ENCODE measurements at places on chromosomes 7 and 10.

- no peak for DNase-seq
Observed at GRCh38 chr7:124738639-124739038, 27.0 kb downstream of the GPR37 start.

- no peak for DNase-seq
Observed at GRCh38 chr7:92813390-92814024, 22.9 kb downstream of the CDK6 start.

DNA sequence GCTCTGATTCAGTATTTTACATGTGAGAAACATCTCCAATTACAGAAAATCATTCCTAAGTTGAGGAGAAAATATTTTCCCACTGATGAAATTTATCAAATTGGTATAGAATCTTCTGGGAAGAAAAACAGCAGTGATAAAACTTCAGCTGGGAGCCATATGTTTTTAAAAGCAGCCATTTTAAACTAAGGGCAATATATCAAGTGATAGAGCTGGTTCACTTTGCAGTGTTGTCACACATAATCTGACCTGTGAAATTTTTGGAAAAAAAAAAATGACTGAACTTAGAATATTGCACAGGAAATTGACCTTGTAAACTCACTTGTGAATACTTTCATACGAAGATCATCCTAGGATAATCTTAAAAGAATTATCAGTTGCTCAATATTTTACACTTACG is 10.5 kb upstream of the EZH2 start:
- no peak for DNase-seq

- DNase-seq, result no peak
Observed at GRCh38 chr10:15725603-15726002, 5.9 kb upstream of the ITGA8 start.

DNA sequence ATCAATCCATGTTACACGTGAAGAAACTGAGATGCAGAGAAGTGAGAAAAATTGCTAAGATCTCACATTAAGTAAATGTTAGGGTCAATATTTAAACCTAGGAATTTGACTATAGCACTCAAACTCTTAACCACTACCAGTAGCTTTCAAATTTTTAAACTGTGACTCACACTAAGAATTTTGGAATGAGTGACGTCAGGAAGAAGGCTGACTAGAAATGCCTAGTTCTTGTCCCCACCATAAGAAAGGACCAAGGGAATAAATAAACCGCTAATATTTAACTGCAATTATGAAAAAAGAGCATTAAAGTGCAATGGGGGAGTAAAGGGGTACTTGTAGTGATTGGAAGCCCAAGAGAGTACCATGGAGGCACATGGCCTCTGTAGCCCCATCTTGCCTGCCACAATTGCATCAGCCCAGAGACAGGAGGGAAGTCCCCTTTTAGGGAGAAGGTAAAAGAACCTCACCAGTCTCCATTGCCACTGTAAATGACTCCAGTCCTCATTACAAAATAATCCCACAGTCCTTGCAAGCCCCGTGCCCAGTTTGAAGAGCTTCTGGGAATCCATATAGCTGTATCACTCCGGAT is 3.5 kb upstream of the AKR1B1 start:
- DNase-seq, result no peak

DNA sequence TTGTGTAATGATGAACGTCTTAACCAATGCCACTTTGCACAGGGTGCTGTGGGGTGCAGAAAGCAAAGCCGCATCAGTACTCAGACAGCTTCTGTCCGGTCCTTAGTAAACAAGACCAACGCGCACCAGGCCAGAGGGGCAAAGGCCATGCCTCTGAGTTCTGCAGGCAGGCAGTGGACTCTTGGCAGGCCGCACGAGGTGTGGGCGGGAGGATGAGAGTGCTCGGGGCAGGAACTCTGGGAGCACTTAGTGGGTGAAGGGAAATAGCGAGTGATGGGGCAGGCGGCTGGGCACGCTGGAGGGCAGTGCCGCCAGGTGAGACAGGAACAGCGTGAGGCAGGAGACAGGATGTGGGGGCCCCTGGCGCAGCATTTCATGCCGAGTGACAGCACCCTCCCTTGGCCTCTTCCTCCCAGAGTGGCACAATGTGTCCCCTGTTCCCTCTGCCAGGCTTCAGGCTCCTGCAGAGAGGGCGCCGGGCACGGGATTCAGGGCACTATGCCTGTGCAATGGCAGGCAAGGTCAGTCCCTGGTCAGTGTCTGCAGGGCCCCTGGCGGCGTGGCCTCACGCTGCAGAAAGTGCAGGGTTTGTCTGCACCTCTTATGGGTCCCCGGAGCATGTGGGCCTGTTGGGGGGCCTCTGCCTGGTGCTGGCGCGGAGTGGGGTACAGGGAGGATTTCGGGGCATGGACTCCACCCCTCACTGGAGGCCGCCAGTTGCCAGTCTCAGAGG is 60.4 kb downstream of the VIPR2 start:
- DNase-seq, result no peak

GRCh38 chr7:27116031-27116961 is 13.8 kb upstream of the HOXA2 start:
- DNase-seq, result no peak

GRCh38 chr10:23079700-23080099 is 15.7 kb upstream of the MSRB2 start:
- DNase-seq, result no peak

GRCh38 chr10:103720328-103720963 is 134.9 kb downstream of the SH3PXD2A start:
- no peak for DNase-seq

DNA sequence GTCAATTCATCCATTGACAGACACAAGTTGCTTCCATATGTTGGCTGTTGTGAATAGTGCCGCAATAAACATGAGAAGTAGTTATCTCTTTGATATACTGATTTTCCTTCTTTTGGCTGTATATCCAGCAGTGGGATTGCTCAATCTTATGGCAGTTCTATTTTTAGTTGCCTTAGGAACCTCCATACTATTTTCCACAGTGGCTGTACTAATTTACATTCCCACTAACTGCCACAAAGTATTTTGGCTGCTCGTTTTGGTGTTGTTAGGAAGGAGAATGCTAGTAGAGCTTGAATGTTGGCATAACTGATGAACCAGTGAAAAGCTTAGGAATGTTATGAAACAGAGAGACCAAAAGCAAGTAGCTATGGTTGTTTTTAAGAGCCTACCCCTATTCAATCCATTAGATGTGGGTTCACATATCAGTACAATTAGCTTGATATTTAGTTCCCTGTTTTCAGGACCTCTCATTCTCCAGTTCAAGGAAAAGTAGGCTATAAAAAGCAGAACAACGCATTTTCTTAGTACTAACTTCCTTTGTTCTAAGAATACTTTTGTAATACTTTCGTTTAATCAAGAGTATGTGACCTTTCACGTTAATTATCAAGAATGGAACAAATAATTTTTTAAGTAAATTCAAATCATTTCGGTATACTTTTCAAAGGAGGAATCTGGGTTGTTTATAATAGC is 100.3 kb downstream of the FAS start:
- no peak for DNase-seq

GRCh38 chr10:122263971-122264370 is 7.1 kb upstream of the BTBD16 start:
- no peak for DNase-seq

- DNase-seq, result no peak
Observed at GRCh38 chr10:29537799-29538198, 97.0 kb downstream of the SVIL start.

- DNase-seq, result no peak
Observed at GRCh38 chr7:19336836-19337383, 191.7 kb upstream of the FERD3L start.

DNA sequence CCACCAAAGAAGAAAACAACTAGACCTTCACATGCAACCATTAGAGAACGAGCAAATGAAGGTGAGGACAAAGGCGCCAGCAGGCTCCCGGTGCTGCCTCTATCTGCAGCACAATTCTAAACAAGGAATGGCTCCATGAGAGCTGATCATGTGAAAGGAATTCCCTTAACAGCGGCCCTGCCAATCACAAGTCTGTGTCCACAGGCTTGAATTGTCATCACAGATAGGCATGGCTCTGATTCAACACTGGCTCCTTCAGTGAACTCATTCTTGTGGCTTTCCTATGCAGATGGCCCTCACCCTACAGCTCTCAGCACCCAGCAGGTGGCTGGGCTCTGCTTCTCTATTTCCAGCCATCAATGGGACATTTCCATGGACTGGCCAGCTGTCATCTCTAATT is 36.2 kb downstream of the LAMB1 start:
- DNase-seq, result no peak

DNA sequence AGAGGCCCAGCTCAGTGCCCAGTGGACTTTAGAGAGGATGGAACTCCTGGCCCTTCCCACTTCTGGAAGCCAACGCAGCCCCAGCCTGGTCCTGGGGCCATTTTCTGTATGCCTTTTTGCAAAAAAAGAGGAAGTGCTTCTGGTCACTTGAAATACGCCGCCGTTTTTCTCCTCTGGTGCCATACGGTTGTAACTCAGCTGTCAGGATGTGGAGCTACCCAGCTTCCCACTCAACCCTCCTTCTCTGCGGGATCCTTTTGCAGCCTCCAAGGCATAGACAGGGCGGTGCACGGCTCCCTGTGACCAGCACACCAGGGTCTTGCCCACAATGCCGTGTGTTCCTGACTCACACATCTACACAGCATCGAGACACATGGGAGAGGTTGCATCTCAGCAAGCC is 369.6 kb downstream of the TCERG1L start:
- DNase-seq, result no peak

DNA sequence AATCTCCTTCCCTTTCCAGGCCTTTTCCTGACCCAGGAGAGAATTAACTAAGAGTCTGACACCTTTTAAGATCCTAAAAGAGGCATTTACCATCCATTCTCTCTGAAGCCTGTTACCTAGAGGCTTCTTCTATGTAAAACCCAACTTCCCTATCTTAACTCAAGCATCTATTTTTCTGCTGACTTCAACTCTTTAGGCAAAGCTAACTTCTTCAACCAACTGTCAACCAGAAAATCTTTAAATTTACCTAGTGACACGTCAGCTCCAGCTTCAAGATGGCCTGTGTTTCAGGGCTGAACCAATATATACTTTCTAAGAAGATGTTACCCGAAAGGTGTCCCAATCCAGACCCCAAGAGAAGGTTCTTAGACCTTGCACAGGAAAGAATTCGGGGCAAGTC is 492.3 kb upstream of the AUTS2 start:
- no peak for DNase-seq

GRCh38 chr7:14899030-14899429 is 3.5 kb downstream of the DGKB start:
- no peak for DNase-seq

- DNase-seq, result no peak
Observed at GRCh38 chr7:76509931-76510877, at the start of gene UPK3B. Gene UPK3B, plus strand, starts transcription at chr7:76510552. Its CDS starts 101 bp downstream, at chr7:76510653.

DNA sequence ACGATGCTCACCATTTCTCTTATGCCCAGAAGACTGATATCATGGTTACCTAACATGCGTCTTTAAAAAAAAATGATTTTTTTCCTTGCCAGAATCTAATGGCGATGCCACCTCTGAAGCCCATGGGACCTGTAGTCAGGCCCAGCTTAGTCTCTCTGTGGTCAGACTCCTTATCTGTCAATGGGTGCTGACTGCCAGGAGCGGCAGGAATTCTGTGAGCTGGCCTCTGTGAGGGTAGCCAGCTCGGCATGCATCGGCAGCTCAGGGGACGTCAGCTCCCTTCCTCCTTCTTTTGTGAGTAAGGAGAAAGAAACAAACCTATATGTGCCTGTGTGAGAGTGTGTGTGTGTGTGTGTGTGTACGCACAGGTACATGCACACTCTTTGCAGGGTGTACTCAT is 49.9 kb upstream of the ZRANB1 start:
- no peak for DNase-seq

GRCh38 chr10:121926671-121927317 is 1.0 kb downstream of the ATE1 start:
- no peak for DNase-seq

- DNase-seq, result no peak
Observed at GRCh38 chr7:48525736-48526732, 354.8 kb downstream of the ABCA13 start.

DNA sequence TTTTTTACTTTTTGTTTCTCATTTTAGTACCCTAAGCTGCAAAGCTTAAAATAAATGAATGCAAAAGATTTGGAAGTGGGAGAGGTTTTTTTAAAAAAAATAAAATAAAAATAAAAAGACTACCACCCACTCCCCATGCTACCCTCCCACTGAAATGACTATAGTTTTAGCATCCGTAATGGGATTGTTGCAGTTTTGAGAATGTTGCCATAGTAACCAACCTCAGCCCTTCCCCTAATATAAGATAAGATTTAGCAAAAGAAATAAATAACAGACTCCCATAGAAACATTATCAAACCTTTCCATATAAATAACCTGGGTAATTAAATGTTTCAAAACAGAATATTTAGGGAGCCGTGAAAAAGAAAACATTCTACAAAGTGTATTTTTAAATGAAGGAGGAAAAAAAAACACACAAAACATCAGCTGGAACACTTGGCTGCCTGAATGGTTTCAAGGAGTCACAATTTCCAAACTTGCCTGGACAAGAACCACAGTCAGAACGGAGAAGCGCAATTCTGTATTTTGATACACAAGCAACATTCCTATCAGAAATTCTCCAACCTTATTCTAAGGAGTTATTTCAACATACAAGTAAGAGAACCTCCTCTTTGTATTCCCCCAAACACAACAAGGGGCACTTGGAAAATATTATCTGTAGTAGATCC is 57.4 kb downstream of the DGKI start:
- no peak for DNase-seq

- no peak for DNase-seq
Observed at GRCh38 chr10:33773886-33774480, 439.5 kb upstream of the NRP1 start.

GRCh38 chr7:46156086-46156485 is 235.0 kb upstream of the IGFBP3 start:
- DNase-seq, result no peak

DNA sequence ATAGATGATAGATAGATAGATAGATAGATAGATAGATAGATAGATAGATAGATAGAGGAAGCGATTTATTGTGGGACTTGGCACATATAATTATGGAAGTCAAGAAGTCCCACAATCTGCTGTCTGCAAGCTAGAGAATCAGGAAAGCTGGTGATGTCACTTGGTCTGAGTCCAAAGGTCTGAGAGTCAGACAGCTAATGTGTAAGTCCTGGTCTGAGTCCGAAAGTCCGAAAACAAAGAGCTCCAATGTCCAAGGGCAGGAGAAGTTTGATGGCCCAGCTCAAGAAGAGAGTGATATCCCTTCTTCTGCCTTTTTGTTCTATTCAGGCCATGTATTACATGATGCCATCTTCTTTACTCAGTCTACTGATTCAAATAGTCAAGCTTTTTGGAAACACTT is 53.8 kb upstream of the TCF7L2 start:
- DNase-seq, result no peak

- no peak for DNase-seq
Observed at GRCh38 chr7:43037531-43037930, 74.9 kb upstream of the HECW1 start.

- no peak for DNase-seq
Observed at GRCh38 chr10:19931894-19932590, 115.8 kb downstream of the PLXDC2 start.

- DNase-seq, result no peak
Observed at GRCh38 chr10:52276986-52277385, 37.1 kb upstream of the DKK1 start.

- DNase-seq, result no peak
Observed at GRCh38 chr7:17269341-17270221, 28.9 kb upstream of the AHR start.

GRCh38 chr10:63767138-63767801 is 246.1 kb downstream of the REEP3 start:
- DNase-seq, result no peak

GRCh38 chr7:47314728-47315607 is 266.9 kb downstream of the TNS3 start:
- DNase-seq, result no peak

GRCh38 chr7:81317741-81318140 is 398.9 kb upstream of the SEMA3C start:
- no peak for DNase-seq

Measured in GM18507 (cell line).